ENCODE measurements at places on chromosomes 2 and 18.

DNA sequence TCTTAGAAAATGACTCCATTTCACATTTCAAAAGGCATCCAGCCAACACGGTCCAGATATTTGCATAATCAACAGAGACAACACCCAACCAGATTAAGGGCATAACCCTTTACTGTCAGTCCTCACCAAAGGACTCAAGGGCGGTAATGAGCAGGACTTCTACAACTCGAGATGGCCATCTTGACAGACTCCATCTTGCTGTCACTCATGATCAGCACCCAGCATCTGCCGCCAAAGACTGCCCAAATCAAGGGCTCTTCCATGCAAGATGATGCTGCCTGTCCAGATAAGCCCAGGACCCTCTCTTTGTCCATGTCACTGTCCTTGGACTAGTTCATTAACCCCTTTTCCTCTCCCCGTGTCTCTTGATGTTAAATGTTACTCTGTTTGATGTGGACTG, 77.9 kb downstream of the UXS1 start:
- DNase-seq: no peak

DNA sequence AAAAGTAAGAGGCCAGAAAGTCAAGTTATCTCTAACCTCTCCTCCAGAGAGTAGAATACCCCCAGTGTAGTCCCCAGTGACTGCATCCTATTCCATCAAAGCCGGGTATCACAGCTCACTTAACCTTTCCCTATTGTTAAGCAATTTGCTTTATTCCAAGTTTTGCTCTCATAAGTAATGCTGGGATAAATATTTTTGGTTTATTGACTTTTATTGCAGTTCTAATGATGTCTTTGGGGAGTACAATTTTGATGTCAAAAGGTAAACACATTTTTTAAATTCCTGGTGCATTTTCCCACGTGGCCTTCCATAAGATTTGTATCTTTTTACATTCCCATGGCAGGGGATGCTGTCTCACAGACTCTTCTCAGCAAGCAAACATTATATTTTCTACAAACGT, 43.3 kb downstream of the CMPK2 start:
- no peak for DNase-seq

DNA sequence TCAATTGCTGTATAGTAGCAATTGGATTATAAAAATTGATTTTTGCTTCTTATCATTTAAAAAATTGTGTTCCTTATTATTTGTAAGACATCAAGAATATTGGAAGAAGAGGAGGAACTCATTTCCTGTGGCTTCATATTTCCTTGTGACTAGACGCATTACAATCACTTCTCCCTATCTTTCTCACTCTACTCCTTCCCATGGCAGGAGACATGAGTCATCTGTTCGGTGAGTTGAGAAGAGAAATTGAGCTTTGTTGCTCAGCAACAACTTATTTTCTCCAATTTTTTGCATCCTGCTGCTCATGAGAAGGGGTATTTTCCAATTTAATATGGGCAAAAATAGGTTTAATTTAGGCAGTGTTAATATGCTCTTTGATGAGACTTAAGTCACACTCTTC, 1783.9 kb downstream of the SUCLG1 start:
- DNase-seq: peak; percentile 4

DNA sequence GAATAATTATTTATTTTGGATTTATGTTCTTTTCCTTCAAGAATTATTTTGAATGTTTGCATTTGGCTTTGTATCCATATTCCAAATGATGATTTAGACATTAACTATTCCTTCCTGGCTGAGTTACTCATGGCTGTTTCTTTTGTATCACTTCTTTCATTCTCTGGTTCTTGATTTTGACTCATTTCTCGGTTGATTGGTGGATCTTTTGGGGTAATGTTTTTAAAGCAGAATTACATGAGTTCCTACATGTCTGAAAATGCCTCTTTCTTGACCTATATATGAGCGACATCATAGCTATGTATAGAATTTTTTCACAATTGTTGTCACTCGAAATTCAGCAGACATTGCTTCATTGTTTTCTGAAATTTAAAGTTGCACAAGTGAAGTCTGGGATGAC, 39.5 kb downstream of the CYP26B1 start:
- DNase-seq: peak; percentile 7

GRCh38 chr18:45447355-45448265, 167.7 kb upstream of the SLC14A2 start:
- no peak for DNase-seq

DNA sequence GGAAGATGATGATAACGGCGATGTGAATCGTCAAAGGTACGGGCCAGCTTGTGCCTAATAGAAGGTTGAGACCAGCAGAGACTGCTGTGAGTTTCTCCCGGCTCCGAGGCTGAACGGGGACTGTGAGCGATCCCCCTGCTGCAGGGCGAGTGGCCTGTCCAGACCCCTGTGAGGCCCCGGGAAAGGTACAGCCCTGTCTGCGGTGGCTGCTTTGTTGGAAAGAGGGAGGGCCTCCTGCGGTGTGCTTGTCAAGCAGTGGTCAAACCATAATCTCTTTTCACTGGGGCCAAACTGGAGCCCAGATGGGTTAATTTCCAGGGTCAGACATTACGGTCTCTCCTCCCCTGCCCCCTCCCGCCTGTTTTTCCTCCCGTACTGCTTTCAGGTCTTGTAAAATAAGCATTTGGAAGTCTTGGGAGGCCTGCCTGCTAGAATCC, 3.0 kb downstream of the FZD7 start:
- peak; percentile 77 for DNase-seq

GRCh38 chr2:37869304-37869703, 55.8 kb upstream of the RMDN2 start:
- DNase-seq: no peak

DNA sequence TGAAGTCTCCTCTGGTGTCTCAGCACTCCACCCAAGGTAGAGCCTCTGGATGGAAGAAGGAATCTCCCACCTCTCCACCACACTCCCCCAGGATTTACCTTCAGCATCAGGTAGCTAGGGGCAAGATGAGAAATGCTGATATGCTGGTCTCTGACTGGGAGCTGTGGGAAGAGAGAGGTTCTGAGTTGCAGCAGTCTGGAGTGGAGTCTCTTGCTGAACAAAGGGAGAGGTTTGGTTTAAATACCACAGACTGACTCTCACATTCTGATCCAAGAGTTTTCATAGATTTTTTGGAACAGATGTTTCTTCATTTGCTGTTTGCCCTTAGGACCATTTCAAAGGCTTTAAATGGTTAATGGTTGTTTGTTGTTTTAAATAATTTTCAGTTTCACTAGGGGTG, 1.1 kb upstream of the CFLAR start:
- no peak for DNase-seq

DNA sequence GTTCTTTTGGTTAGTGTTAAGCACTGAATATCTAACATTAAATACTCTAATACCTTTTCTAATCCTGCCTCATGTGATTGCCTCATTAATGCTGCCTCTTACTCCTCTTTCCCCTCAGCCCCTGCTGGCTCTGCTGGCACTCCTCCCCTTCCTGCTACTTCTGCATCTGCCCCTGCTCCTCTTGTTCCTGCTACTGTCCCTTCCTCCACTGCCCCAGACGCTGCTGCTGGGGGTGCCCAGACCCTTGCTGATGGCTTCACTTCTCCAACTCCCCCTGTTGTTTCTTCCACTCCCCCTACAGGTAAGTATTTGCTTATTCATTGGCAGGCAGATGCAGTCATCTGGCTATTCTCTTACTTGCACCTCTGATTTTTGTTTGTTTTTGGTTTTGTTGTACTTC, 68.5 kb downstream of the ABI2 start:
- no peak for DNase-seq

DNA sequence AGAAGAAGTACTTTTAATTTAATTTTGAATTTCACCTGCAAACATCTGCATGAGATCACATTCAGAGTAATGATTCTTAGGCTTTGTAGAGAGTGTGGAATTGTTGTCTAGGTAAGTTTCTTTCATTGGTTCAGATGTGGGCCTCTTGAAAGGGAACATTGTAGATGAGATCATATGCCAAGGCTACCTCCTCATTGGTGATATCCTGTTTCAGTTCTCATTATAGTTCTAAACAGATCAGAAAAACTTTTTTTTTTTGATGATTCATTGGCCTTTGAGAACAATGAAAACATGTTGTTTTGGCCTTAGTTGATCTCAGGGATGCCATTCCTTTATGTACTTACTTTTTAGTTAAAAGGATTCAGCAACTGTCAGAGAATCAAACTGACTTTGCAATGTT, 44.5 kb downstream of the EML6 start:
- peak; percentile 60 for DNase-seq
